Right ventricle myocardium superior (tissue), 1 donor: ENCODE measurements at places on chromosomes 2 and 18. TPM values are rescaled to one million over a fixed set of nuclear protein-coding genes. Genes with fewer than 3 reads are reported as not detected.

- no peak for DNase-seq
These were observed 78.2 kb downstream of the KCTD1 start for GRCh38 chr18:26470011-26470637.

DNA sequence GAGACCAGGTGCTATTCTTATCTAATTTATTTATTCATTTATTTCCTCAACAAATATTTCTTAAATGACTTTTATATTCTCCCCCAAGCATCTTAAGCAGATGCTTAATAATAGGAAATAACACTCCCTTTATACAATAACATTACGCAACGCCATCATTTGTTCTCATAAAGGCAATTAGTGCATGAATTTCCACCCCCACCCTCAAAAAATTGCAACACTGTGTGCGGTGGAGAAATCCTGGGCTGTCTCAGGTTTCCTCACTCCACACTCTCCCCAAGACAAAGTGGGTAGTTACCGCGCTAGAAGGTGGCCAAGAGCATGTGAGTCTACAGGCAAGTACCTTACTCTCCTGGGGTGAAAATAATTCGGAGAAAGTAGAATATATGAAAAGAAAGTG, 37.0 kb upstream of the CTDP1 start:
- DNase-seq = no peak

GRCh38 chr18:79466591-79466990, 70.9 kb downstream of the NFATC1 start:
- no peak for DNase-seq

DNA sequence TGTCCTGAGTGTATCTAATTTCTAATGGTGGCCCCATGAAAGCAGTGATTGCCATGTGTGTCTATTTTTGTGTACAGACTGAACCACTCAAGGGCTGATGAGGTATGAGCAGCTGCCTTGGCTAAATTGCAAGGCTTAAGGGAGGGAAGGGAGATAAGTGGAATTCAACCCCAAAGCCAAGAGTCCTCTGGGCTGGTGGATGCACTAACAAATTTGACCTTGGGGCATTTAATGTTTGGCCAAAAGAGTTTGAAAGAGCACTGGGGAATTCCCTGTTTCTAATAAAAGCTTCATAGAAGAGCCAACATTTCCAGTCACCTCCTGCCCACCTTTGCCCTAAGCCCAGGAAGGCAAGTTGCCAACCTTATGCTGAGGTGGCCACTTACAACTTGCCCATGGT, 172.1 kb downstream of the SETBP1 start:
- no peak for DNase-seq

- DNase-seq = no peak
These were observed 57.0 kb upstream of the ACYP2 start for GRCh38 chr2:54058449-54058848.

DNA sequence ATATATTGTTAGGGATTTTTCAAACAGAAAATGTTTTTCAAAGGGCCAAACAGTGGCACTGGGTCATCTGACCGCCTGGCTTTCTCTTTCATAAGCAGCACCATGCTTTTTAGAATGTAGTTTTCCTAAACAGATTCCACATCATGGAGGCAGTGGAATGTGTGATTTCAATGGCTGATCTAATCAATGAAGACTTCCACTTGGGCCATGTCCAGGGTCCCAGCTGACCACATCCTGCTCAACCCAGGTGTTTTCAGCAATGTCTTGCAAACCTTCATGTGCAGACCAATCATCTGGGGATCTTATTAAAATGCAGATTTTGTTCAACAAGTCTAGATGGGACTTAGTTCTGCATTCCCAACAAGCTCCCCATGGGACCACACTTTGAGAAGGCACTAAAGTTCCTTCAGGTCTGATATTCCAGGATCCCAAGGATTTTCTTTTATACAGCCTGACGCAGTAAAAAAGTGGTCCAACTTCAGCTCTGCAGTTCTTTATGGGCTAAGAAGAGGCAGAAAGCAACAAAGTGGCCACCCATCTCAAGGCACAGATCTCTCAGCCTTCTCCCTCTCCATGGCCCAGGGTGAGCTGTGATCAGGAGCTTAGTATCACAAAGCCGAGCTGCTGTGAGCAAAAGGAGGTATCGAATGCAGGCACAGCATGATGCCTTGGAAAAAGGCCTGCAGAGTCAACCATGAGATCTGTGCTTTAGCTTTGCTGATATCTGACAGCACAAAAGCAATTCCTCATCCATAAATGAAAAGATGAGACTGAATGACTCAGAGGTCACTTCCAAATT, 3.7 kb downstream of the ALKAL2 start:
- DNase-seq = no peak

DNA sequence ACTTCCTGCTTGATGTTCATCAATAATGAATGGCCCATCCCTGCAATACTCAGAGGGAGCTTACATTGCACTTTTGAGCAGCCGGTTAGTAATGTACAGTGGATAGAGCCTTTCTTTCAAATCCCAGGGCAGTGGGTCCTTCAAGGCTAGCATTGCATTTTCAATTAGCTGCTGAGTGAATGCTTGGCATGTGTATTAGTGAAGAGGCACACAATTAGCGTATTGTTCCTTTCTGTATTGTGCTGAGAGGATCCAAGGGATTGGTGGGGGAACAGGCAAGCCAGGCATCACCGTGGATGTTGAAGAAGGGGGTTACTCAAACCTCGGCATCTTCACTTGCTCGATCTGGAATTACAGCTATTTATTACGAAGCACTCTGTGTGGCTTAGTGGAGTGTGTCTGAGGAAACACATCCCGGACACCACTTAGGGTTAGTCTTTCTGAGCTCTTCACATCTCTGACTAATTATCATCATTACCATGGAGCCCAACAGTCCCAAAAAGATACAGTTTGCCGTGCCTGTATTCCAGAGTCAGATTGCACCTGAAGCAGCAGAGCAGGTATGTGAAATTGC, at the start of gene PPP1R1C:
PPP1R1C (plus strand) TSS at position 222 of the 574 bp plus-strand sequence; CDS start at position 480, 258 bp downstream.
- no peak for DNase-seq

DNA sequence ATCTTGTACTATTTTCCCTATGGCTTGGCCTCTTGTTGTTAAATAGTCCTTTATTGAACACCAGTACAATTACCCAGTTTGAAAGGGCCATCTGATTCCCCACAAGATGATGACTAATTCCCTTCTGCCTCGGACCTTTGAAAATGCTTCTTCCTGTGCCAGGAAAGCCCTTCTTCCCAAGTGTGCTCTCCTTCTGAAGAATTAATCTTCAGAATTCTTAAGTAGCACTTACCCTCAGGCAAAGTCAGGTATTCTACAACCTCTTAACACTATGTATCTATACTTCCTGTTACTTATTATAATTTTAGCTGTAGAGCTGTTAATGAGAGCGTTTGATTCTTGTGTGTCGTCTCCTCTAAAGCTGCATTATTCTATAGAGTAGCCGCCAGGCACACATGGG, 28.6 kb upstream of the MEX3C start:
- no peak for DNase-seq

GRCh38 chr2:42602218-42602875, 33.9 kb downstream of the MTA3 start:
- DNase-seq = no peak

DNA sequence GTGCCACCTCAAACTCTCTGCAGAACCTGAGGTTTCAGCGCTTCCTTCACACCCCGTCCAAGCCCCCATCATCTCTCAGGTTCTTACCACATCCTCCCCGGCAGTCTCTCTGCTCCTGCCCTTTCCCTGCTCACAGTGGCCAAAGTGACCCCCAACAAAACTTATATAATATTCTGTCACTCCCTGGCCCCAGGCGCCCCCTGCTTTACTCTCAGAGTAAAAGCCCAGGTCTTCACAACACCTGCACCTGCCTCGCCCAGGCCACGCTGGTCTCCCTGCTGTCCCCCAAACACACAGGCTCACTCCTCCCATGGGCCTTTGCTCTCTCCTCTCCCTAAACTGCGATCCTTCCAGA, 6.4 kb downstream of the ITGB1BP1 start:
- no peak for DNase-seq

DNA sequence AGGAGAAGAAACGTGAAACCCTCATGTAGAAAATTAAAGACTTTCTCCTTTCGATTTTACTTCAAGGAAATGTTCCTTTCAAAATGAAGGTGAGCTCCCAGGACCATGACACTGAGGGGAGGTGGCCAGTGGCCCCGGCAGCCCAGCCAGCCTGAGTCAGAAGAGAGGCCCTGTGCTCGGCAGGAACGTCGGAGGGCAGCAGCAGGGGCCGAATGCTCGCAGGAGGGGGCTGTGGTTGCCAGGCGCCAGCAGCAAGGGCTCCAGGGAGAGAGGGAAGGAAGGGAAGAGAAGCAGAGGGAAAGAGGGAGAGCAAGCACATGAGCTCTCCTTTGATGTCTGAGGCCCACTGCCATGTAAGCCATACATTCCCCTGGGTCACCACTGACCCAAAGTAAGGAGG, 73.3 kb upstream of the ACKR3 start:
- DNase-seq = no peak

DNA sequence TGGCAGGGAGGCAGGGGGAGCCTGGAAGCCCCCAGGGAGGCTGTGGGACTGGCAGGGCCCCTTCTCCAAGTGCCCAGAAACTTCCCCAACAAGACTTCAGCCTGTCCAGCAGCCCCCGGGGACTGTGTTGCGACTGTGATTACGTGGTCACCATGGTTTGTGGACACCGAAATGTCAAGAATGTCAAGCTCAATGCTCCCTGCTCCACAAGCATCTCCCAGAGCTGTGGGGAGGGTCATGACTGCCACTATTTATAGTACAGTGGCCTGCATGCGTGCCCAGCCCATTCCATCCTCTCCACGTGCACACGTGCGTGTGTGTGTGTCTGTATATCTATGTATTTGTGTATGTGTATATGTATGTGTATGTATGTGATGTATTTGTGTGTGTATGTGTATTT, 93.8 kb upstream of the MBOAT2 start:
- DNase-seq = no peak

- DNase-seq = no peak
These were observed 156.2 kb upstream of the NABP1 start for GRCh38 chr2:191521608-191522208.

CYRIA gene
- total RNA-seq = 3.9 TPM

SEPTIN2 gene
- 139 TPM for total RNA-seq

SCN1A gene
- 0.59 TPM for total RNA-seq
